ENCODE measurements at places on chromosomes 13 and 19.

GRCh38 chr13:40666045-40666932 is at the start of gene FOXO1:
Gene FOXO1, minus strand, starts transcription at chr13:40666641. Its CDS starts 429 bp downstream, at chr13:40666212.
- peak; percentile 93 for DNase-seq

- DNase-seq, result no peak
These were observed 304.1 kb downstream of the FGF14 start for GRCh38 chr13:102097708-102098107.

- DNase-seq, result no peak
These were observed 12.8 kb downstream of the MEDAG start for GRCh38 chr13:30918662-30919405.

GRCh38 chr13:37640499-37640898 is 41.9 kb upstream of the POSTN start:
- no peak for DNase-seq

DNA sequence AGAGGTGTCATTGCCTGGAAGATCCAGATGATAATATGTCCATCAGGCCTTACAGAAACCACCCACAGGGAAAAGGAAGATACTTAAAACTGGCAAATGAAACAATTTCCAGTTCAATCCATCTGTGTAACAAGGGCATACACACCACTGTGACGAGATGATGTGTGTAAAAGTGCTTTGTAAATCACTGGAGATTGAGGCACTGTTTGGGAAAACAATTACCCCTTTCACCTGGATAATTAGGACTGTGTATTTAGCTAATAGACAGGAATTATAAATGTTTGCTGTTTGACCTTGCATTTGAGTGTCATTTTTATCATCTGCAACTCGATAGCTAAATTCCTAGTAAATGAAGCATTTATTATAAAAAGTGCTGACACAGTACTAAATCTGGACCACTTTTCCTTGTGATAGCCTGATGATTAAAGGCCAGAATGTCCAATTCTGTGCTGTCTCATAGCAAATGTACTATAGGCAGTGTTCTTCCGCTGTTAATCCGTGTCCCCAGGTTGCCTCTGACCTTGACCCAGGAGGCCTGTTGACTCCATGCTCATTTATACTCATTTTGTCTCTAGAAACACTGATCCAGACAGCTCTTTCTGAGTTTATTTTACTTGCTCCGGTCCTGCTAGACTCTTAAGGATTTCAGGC is 105.8 kb downstream of the LACC1 start:
- no peak for DNase-seq

DNA sequence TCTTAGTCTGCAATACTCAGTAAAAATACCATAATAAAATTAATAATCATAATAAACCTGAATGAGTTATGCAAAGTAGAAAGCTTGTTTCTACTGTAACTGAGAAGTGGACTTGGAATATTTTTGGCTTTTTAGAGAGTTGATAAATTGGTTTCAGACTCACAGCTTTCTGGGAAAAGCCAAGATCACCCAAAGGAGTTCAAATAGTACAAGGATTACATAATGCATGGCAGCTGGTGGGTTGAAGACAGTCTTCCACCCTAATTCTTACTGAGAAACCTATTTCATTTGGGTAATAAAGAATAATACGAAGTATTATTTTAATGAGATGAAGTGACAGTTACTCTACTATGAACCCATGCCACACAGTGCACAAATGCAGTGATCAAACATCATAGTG is 139.4 kb upstream of the KLF12 start:
- DNase-seq, result no peak

GRCh38 chr13:113452942-113453901 is at the start of gene ADPRHL1:
Gene ADPRHL1, minus strand, starts transcription at chr13:113453488. Its CDS starts 51 bp downstream, at chr13:113453437.
- DNase-seq, result no peak

DNA sequence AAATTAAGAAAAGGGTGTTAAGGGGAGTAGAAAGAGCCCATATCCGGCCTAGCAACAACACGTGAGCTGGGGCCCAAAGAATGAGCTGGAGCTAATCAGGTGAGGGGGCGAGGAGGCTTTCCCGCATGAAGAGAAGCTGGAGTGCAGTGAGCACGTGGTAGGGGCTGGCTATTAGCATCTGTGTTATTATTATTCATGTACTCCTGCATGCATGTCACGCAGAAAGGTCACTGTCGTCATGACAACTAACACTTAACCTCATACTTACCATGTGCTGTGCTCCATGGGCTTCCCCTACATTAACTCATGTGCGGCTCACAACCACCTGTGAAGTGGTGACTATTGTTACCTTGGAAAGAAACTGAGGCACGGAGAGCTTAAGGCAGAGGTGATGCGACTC is 227.6 kb upstream of the UBL3 start:
- no peak for DNase-seq

GRCh38 chr13:66644855-66645460 is 585.2 kb downstream of the PCDH9 start:
- no peak for DNase-seq

- DNase-seq, result no peak
These were observed 12.7 kb downstream of the IGLON5 start for GRCh38 chr19:51324167-51324481.

DNA sequence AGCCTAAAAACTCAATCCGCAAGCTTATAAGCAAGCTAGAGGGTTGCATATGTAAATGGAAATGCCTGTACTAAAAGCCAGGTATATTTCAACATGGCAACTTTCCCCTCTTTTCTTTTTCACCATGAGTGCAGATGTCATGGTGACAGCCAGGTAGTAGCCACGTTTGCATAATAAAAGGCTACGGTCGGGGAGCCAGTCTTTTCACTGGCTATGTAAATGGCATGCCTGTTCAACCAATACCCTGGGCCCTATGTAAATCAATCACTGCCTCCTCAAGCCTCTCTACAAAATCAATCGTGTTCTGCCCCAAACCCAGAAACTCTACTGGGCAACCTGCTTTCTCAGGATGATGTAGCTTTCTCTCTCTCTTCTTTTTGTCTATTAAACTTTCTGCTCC is 87.4 kb downstream of the ZNF100 start:
- DNase-seq, result no peak

DNA sequence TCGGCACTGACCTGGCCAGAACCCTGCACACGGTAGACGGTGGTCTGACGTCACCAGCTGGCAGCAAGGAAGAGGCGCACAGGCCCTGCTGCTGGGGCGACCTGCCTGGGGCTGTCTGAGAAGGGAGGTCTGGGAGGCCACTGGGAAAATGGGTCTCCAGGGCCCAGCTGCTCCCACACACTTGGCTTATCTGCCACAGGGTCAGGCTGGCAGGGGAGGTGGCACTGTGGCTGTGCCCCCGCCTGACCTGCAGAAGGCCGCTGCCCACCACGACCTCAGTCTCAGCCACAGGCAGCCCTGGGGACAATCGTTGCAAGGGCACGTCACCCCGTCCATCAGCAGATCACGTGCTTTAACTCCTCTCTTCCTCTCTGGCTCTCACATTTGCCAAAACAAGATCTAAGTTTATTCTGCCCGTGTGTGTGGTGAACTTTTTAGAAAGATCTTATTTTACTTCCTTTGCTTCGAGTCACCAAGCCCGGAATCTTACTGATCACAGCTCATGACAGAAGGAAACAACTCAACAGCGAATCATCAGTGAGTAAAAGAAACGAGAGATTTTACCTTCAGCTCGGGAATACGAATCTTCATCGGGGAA is 45.2 kb upstream of the RANBP3 start:
- DNase-seq, result no peak

GRCh38 chr13:25688536-25688935 is 316.8 kb downstream of the ATP8A2 start:
- DNase-seq, result no peak

GRCh38 chr19:7000816-7001215 is 20.4 kb downstream of the MBD3L2B start:
- DNase-seq, result peak; percentile 56

DNA sequence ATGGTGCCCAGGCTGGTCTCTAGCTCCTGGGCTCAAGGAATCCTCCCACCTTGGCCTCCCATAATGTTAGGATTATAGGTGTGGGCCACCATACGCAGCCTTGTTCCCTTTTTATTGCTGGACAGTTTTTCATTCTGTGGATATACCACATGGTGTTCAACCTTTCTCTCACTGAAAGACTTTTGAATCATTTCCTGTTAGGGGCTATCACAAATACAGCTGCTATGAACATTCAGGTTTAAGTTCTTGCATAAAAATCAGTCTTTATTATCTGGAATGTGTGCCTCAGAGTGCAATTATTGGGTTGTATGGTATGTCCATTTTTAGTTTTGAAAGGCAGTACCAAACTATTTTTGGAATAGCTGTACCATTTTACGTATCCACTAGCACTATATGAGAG is 647.2 kb downstream of the LIG4 start:
- DNase-seq, result no peak

GRCh38 chr13:84607261-84608013 is 725.2 kb upstream of the SLITRK1 start:
- no peak for DNase-seq

DNA sequence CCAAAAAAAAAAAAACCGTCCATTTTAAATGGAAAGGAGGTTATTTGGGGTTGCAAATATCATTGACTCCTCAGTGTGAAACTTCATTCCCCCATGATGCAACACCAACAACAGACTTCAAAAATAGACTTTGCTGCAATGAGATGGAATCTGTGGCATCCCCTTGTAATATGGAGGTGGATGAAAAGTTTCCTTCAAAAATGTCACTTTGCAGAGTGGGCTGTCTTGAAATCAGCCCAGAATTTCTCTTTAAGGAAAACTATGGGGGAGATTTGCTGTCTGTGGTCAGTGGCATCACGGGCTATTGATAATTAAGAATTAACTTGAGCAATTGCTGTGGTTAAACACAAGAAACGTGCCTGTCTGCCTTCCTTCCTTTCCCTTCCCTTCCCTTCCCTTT is 1.5 kb downstream of the GPR18 start:
- peak; percentile 34 for DNase-seq

DNA sequence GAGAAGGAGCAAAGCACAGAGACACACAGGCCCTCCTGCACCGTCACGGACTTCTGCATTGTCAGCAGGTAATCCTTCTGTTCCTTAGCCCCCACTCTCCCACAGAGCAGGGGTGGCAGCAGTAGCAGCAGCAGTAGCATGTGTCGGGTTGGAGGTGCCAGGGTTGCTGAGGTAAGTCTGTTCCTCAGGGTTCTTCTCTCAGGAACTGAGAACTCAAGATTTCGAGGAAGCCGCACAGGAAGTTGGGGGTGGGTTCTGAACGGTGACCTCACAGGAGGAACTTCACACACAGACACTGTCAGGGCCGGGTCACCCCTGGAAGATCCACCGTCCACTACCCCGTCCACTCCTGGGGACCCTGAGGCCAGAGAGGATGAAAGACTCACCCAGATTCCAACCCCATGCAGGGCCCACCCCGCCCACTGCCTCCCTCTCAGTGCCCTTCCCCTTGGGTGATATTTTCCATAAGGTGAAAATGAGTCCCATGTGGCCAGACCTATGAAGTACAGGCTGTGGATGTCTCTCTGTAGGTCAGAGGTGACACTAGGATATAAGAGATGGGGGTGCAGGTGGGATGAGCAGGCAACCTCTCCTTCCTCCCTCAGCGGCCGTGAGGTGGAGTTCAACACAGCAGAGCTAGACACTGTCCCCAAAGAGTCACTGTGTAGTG is at the start of gene SIGLEC12:
SIGLEC12 (minus strand) TSS at position 207 of the 670 bp plus-strand sequence; CDS start at position 140, 67 bp downstream.
- DNase-seq, result peak; percentile 81
